ENCODE measurements at places on chromosomes 7 and 10.
A peak's percentile ranks its signal among the peaks of the same experiment; 100 is the strongest.

DNA sequence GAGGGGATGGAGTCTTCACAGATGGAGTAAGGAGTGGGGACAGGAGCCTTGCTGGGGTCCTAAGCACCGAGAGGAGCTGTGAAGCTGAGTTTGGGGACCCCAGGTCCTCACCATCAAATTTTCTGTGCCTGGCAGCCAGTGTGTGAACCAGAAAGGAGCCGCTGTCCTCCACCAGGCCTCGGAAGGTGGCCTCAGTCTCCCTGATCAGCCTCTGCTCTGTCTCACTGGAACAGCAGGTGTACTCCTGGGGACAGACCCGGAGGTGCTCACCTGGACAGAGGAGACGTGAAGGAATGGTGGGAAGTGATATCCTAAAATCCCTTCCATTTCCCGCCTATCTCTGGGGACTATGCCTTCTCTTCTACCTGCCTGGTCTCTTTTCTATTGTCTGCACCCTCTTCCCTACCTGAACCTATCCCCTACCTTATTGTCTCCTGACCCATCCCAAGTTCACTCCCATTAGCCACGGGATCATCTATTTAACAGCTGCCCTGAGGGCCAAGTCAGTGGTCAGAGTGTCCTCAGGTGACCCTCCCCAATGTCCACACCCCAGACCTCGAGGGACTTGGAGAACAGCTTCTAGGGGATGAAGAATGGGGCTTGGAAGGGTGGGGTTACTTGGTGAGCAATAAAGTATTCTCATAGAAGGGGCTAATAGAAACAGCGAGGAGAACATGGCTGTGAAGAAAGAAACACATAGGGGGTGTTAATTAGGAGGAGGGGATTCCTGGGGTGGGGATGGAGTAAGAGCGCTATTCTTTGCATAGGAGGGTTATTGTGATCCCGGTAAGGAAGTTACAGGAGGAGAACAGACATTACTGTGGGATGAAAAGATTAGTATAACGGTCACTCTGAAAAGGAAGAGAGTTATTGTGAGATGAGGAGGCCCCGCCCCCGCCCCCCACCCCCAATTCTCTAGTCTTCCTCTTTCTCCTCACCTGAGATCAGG lies 811 bp downstream of the GPC2 start:
- no peak for DNase-seq

DNA sequence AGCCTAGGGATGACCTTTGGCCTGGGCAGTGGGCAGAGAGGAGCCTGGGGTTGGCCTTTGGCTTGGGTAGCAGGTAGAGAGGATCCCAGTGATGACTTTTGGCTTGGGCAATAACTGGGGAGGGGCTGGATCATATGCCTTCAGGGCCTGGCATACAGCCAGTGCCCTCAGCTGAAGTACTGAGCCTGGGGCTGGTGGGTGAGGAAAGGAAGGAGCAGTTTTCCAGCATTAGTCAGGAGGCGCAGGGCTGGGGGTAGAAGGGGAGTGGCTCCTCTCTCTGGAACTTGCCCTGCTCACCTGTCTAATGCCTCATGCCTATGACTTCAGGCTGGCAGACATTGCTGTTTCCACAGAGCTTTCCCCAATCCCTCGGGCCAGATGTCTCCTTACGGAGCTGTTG lies 15.2 kb upstream of the COMTD1 start:
- DNase-seq = no peak

GRCh38 chr7:33744293-33745075 lies 160.9 kb upstream of the BMPER start:
- peak; percentile 56 for DNase-seq

- DNase-seq = no peak
Measured at GRCh38 chr7:28700790-28701203, 257.3 kb downstream of the TRIL start.

DNA sequence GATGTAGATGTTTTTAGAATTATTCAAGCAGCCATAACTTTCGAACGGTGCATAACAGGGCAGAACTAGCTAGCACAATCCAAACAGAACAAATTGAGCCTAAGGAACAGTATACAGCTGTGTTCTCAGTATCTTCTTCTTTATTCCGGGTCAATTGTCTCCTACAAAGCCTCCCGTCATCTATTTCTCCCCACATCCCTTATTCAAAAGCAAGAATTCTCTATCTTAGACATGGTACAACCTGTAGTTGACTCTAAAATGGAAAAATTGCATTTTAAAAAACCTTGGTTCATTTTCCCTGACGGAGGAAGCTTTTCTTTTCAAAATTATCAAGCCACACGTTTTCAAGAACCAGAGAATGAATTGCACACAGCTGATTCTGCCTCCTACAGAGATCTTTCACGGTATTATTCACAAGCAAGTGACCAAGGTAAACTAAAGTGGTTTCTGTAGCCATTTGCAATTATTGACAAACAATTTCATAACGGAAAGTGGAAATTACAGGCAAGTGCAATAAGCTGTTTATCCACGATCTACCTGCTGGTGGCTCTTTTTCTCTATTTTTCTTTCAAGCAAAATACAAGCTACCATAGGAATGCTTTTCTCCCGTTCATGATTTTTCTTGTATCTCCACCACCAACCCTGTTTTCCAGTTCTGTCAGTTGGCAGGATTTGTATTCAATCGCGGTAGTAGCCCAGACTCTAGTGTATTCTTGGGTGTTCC lies 2.3 kb downstream of the GRM8 start:
- no peak for DNase-seq

GRCh38 chr10:101894742-101895141 lies 51.1 kb upstream of the KCNIP2 start:
- DNase-seq = no peak

GRCh38 chr7:91068136-91068795 lies 196.0 kb upstream of the FZD1 start:
- DNase-seq = no peak

GRCh38 chr10:105706281-105707026 lies 1065.4 kb downstream of the SORCS3 start:
- no peak for DNase-seq

- DNase-seq = peak; percentile 75
Measured at GRCh38 chr7:66167773-66168387, 37.3 kb upstream of the TPST1 start.

GRCh38 chr10:16603308-16603707 lies 81.6 kb upstream of the C1QL3 start:
- DNase-seq = no peak

DNA sequence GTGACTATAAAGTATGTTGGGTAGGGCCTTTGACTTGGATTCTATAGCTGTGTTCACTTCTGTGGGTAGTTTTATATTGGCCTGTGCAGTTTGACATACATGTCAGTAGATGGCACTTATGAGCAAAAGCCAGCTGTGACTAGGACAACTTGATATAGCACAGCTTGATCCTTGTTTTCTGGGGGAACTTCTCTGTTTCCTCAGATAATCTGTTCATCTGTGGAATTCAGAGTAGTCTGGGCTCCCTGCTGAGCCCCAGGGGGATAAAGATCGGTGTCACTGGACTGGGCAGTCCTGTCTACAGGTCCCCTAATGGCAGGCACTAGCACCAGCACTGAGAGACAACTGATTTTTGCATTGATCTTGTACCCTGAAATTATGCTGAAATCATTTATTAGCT lies 25.4 kb downstream of the CYP2C9 start:
- peak; percentile 15 for DNase-seq

GRCh38 chr10:61951144-61951483 lies 49.6 kb downstream of the ARID5B start:
- no peak for DNase-seq

GRCh38 chr7:42479452-42479815 lies 242.4 kb upstream of the GLI3 start:
- no peak for DNase-seq

GRCh38 chr10:80894311-80894791 lies 356.6 kb downstream of the SH2D4B start:
- no peak for DNase-seq

DNA sequence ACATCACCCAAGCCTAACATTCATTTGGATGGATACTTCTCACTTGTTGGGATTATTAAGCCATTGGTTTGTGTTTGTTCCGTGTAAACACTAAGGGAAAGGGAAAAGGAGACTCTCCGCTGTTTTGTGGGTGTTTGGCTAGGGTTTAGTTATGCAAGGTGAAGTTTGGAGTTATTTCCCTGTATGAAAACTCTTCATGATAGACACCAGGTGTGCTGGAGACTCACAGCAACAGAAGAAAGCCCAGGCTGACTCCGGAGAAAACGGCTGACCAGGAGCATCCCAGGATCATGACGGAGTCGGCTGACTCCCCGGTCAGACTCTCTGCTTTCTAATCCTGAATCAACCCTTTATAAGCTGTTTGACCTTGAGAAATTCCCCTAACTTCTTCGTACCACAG lies 94.1 kb upstream of the KLF6 start:
- DNase-seq = no peak

DNA sequence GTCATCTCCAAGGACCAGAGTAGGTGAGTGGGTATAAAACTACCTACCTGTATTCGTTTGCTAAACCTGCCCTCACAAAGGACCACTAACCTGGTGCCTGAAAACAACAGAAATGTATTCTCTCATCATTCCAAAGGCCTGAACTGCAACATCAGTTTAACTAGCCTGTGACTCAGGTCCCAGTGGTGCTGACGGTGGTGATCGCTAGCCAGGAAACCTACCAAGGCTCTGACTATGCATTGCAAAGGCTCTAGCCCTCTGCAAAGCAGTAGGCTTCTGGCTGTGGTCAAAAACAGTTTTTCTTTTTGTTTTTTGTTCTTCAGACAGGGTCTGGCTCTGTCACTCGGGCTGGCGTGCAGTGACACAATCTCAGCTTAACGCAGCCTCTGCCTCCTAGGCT lies 107.5 kb downstream of the NPTX2 start:
- no peak for DNase-seq

- DNase-seq = no peak
Measured at GRCh38 chr7:29359482-29360093, 165.0 kb downstream of the CHN2 start.

GRCh38 chr10:69377191-69377590 lies 39.5 kb downstream of the TACR2 start:
- no peak for DNase-seq

- DNase-seq = no peak
Measured at GRCh38 chr10:126592901-126593300, 77.6 kb downstream of the C10orf90 start.

DNA sequence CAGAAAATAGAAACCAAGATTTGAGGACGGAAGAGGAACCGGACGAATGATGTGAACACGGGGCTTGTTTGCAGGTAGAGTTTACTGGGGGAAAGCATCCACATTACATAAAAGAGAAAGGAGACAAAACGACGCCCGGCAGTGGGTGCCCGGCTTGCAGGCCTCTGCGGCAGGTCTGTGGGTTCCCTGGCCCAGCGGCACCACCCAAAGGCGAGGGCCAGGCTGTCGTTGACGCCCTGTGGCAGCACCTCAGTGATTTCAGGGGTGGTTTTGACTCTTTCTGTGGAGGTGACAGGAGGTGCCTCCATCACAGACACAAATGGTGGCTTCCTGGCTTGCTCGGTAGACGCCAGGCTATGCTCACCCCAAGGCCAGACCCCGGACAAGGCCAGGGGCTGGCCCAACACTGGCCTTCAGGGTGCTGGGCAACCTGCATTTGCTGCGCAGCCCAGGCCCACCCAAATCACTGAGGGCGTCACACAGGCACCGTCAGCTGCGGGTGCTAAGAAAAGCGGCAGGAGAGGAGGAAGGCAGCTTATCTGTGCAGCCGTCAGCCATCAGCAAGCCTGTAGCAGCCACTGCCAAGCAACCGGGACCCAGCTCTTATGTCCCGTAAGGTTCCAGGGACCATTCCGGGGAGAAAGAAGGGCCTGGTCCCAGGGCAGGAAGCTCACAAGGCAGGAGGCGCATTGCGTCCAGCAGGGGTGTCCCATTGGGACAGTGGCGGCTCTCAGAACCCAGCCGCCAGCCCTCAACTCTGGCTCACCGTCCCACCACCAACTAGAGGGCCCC lies 230.3 kb downstream of the PTPRN2 start:
- no peak for DNase-seq

- DNase-seq = no peak
Measured at GRCh38 chr7:45677311-45677900, 103.2 kb downstream of the ADCY1 start.

DNA sequence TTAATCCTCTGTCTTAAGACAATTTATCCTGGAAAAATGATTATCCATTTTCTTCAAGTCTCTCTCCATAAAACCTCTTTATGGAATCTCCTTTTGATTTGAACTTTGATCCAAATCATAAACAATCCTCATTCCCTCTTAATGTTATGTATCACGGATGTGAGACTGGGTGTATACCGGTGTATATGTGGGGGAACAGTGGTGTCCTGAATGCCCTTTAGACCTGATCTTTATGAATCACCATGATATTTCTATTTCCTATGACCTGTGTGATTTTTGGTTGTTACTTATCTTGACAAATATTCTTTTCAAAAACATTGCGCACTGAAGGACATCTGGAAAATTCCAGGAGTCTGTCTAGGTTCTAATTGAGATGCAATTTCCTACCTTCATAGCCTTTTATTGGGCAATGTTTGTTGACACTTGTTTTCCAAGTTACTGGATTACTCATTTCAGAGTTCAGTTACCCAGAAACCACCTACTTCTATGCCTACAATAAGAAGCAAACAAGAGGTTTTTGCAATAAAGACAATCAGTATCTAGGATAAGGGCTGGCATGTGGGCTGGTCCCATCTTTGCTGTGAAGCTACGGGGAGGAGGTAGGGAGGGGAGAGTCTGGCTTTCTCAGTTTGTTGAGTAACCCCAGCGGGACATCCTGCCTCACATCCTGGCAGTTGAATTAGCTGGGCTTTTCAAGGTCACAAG lies 190.4 kb downstream of the CTTNBP2 start:
- DNase-seq = no peak

DNA sequence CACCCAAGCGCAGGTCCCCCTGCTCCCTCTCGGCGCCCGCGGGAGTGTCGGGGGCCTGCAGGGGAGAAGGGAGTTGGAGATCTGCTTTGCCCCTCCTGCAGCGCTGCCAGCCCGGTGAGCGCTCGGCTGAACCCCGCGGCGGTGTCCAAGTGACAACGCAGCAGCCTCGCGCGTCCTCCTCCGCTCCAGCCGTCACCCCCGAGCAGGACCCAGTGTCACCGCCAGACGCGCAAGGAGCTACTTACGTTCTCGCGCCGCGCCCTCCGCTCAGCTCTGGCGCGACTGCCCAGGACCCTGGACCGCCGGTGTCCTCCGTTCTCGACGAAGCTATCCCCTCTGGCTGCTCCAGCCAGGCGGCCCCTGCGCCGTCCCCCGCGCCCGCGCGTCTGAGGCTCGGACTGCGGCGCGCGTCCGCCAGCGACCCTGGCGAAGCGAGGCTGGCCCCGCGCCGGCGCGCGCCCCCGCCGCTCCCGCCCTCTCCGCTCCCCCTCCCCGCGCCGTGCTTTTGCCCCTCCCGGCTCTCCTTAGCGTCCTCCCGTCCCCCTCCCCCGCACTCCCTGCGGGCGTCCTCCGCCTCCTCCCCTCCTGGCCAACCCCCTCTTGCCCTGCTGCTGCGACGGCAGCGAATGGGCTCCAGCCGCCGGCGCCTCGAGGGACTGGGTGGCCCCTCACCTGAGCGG lies at the start of gene NRCAM:
TSS of gene NRCAM (minus strand) at position 439 of the 680 bp plus-strand sequence. CDS start 216,372 bp downstream, outside the sequence.
- DNase-seq = peak; percentile 87

Data from NCI-H2029 (cell line).